Colonic mucosa (tissue), 4 donors: ENCODE measurements at places on chromosomes 16 and 17. TPM values are rescaled to one million over a fixed set of nuclear protein-coding genes. Genes with fewer than 3 reads are reported as not detected.

GJC1 gene
- 8.2 TPM for total RNA-seq

KCTD2 gene
- total RNA-seq = 18.1 TPM

GRCh38 chr16:63717806-63718205 lies 1404.1 kb downstream of the CDH11 start:
- H3K27ac ChIP-seq = no peak overlapping the region
- no peak for DNase-seq
- no peaks in the 10 kb centered on the region for H3K4me1 ChIP-seq
- H3K27me3 ChIP-seq = no peaks in the 10 kb centered on the region
- H3K36me3 ChIP-seq = no peaks in the 10 kb centered on the region

- no peaks in the 10 kb centered on the region for H3K27me3 ChIP-seq
- H3K4me1 ChIP-seq = no peaks in the 10 kb centered on the region
- H3K4me3 ChIP-seq = no peak overlapping the region
- H3K27ac ChIP-seq = no peak overlapping the region
- H3K36me3 ChIP-seq = no peaks in the 10 kb centered on the region
- DNase-seq = peak; percentile 25
These were observed 13.5 kb upstream of the DYNLRB2 start for GRCh38 chr16:80527297-80527696.

- no peaks in the 10 kb centered on the region for H3K36me3 ChIP-seq
- no peaks in the 10 kb centered on the region for H3K4me1 ChIP-seq
- H3K27me3 ChIP-seq = no peaks in the 10 kb centered on the region
- DNase-seq = no peak
These were observed 145.7 kb upstream of the CACNG5 start for GRCh38 chr17:66689221-66689620.

GRCh38 chr17:48575066-48575582 lies 3.0 kb downstream of the HOXB4 start:
- H3K4me3 ChIP-seq = no peak overlapping the region
- peak overlapping the region; percentile 70 for H3K27ac ChIP-seq
- H3K27me3 ChIP-seq = no peaks in the 10 kb centered on the region
- H3K4me1 ChIP-seq = peaks cover 16% of the 10 kb centered on the region

- H3K27ac ChIP-seq = no peak overlapping the region
- H3K4me1 ChIP-seq = no peaks in the 10 kb centered on the region
- no peaks in the 10 kb centered on the region for H3K36me3 ChIP-seq
- H3K4me3 ChIP-seq = no peak overlapping the region
- H3K27me3 ChIP-seq = no peaks in the 10 kb centered on the region
- DNase-seq = peak; percentile 26
These were observed 29.8 kb upstream of the ABCC11 start for GRCh38 chr16:48277158-48277557.

DNA sequence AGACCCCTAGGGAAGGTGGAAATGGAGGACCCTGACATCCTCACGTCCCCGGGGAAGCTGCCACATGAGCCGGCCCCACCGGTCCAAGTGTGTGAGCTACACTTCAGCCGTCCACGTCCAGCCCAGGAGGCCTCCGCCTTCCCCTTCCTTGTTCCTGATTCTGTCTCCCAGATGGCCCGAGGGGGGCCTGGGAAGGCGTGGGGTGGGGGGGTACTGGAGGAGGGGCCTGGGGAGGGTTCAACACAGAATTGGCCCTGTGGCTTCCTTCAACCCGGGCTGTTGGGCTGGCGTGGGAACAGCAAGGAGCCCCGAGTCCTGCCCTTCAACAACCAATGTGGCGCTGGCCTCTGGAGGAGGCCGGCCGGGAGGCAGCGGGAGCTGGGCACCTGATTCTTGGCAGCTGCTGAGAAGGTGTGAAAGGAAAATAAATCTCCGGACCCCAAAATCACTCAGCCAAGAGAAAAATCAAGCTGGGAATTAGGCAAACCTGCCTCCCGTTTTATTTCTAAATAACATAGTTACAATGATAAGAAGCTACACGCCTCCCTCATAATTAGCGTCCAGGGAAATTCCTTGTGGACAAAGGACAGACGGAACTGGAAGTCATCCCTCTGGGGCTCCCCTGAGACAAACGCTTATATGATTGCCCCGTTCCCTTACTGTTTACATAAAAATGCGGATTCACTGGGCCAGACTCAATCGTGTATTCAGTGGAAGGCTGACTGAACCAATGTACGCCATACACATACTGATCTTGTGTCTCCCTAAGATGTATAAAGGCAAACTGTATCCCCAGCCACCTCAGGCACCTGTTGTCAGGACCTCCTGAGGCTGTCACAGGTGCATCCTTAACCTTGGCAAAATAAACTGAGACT lies 1.8 kb upstream of the APRT start:
- DNase-seq = no peak
- H3K27ac ChIP-seq = no peak overlapping the region
- H3K4me1 ChIP-seq = peaks cover 11% of the 10 kb centered on the region

DNA sequence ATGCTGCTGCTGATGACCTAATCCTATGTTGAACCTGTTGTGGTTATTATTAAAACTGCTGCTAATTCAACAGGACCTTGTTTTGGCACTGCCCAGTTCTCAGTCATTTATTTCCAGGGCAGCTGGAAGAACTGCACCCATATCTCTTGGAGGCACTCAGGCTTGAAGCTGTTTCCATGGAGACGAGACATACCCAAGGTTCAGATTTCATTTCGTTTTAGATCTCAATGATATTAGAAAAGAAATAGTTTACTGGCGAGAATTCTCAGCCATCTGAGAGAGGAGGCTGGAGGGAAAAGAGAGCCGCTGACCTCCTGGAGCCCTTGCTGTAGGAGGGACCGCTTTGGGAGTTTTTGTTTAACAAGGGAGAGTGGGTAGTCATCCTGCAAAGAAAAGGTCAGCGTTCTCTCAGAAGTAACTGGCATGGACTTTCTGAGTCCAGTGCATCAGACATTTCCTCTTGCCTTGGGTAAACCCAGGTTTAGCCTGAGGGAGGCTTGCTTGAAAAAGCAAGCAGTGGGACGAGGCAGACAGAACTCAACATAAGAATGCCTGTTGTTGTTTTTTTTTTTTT lies 75.4 kb downstream of the YPEL2 start:
- no peak for DNase-seq
- no peaks in the 10 kb centered on the region for H3K36me3 ChIP-seq
- no peaks in the 10 kb centered on the region for H3K27me3 ChIP-seq
- no peak overlapping the region for H3K4me3 ChIP-seq

- DNase-seq = peak; percentile 58
- H3K27ac ChIP-seq = peak overlapping the region; percentile 85
- peaks cover 14% of the 10 kb centered on the region for H3K4me1 ChIP-seq
- no peaks in the 10 kb centered on the region for H3K36me3 ChIP-seq
- peak overlapping the region; percentile 92 for H3K4me3 ChIP-seq
- H3K27me3 ChIP-seq = no peaks in the 10 kb centered on the region
These were observed 633 bp downstream of the CDR2 start for GRCh38 chr16:22373662-22374310.

- H3K36me3 ChIP-seq = peaks cover 29% of the 10 kb centered on the region
- no peaks in the 10 kb centered on the region for H3K27me3 ChIP-seq
- H3K4me3 ChIP-seq = no peak overlapping the region
- peaks cover 9% of the 10 kb centered on the region for H3K4me1 ChIP-seq
- no peak for DNase-seq
These were observed 7.2 kb downstream of the SMARCD2 start for GRCh38 chr17:63835167-63835720.

DNA sequence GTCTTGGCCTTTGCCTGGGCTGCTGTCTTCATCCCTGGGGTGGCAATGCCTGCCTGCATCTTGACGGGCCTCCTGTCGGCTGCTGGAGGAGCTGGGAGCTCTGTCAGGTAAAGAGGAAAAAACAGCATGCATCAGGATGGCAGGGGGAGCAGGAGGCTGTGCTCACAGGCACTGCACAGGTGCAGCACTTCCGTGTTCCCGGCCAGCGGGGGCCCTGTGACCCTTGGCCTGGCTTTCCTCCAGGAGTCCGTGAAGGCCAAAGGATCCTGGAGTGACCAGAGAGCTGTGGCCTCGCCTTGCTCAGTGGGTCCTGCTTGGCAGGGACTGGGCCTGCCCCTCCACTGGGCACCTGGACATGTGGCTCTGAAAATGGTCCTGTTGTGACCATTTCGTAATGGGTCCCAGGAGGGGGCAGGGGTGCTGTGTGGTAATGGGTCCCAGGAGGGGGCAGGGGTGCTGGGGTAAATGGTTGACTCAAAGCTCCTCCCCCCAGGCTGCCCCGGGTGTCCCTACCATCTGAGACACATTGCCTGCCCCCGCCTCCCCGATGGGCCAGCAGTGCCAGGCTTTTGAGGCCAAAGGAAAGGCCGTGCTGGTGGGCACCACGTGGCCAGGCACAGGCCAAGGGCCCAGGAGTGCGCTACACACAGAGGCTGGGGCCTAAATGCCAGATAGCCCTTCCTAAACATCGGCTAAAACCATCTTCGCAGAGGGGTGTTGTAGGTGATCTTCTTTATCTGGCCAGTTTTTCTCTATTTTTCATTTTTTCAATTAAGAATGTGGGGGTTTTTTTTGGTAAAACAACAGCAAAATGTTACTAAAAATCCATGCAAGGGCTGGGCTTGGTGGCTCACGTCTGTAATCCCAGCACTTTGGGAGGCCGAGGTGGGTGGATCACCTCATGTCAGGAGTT lies 4.0 kb upstream of the FASN start:
- H3K4me1 ChIP-seq = peaks cover 34% of the 10 kb centered on the region
- H3K36me3 ChIP-seq = no peaks in the 10 kb centered on the region
- no peaks in the 10 kb centered on the region for H3K27me3 ChIP-seq
- H3K27ac ChIP-seq = no peak overlapping the region

DNA sequence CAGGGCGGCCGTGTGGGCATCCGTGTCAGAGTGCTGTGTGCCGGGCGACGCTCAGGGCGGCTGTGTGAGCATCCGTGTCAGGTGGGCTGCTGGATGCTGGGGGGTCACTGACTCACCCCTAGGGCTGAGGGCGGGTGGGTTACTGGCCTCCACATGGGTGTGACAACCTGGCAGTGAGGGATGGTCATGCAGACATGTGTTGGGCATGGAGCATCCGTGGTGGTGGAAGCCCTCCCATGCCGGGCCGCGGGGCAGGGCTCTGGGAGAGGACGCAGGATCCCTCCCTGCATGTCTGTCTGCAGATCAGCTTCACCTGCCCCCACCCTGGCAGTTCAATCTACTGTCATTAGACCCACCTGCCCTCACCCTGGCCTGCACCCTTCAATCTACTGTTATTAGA lies 56.3 kb downstream of the METRNL start:
- H3K27me3 ChIP-seq = no peaks in the 10 kb centered on the region
- H3K4me1 ChIP-seq = no peaks in the 10 kb centered on the region
- no peaks in the 10 kb centered on the region for H3K36me3 ChIP-seq
- peak; percentile 13 for DNase-seq
